Activated T-helper 2 cell treated with anti-CD3 and anti-CD28 coated beads, Interferon-gamma antibody, Interleukin-2, Interleukin-4, amounts not matched to agents 10 μg/mL and 5 μg/mL and 100 μg/mL, durations not matched to agents 14 hours and 24 hours and 36 hours (primary cell): ENCODE measurements at places on chromosomes 11 and 22. TPM values are rescaled to one million over a fixed set of nuclear protein-coding genes. Genes with fewer than 3 reads are reported as not detected.

DNA sequence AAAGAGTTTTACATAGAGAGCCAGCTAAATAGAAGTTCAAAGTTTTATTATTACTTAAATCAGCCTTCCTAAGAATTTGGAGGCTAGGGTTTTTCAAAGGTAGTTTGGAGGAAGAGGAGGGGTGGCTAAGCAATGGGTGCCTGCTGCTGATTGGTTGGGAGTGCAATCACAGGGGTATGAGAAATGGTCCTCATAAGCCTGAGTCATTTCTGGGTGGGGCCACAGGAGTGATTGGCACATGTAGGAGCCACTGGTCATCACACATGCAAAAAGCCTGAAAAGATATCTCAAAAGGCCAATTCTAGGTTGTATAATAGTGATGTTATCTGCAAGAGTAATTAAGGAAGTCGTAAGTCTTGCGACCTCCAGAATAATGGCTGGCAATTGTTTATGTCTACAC is 12.9 kb downstream of the OR51L1 start:
- no peaks in the 10 kb centered on the region for H3K36me3 ChIP-seq
- H3K4me3 ChIP-seq, result no peak overlapping the region
- DNase-seq, result no peak
- H3K4me1 ChIP-seq, result no peaks in the 10 kb centered on the region

TMEM218 gene
- 17.9 and 18.1 TPM in 2 replicates for total RNA-seq

DNA sequence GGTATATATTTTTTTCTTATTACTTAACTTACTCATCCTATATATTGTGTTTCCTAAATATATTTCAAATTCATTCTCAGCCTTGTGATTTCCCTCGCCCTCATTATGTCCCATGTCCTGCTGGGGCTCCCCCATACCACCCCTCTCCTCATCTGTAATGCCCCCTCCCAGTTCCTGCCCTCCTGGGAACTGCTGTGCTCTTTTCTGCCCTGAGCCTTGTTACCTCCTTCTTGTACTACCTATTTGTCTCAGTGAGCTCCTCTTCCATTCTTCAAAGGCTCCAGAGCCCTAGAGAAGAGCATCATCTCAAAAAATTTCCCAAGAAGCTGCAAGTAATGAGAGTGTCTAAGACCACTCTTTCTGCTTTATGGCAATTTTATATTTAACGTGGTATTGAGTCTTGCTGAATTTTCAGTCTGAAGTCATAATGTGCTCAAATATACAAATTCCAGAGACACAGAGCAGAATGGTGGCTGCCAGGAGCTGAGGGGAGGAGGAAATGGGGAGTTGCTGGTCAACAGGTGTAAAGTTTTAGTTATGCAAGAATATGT is 66.5 kb upstream of the TOP3B start:
- DNase-seq, result no peak
- H3K36me3 ChIP-seq, result no peaks in the 10 kb centered on the region
- peaks cover 34% of the 10 kb centered on the region for H3K27me3 ChIP-seq
- H3K27ac ChIP-seq, result no peak overlapping the region
- no peaks in the 10 kb centered on the region for H3K4me1 ChIP-seq
- H3K4me3 ChIP-seq, result no peak overlapping the region

- no peak overlapping the region for H3K4me3 ChIP-seq
- no peaks in the 10 kb centered on the region for H3K27me3 ChIP-seq
- no peaks in the 10 kb centered on the region for H3K36me3 ChIP-seq
- DNase-seq, result no peak
Observed at GRCh38 chr11:133153031-133153430, 379.3 kb downstream of the OPCML start.

DNA sequence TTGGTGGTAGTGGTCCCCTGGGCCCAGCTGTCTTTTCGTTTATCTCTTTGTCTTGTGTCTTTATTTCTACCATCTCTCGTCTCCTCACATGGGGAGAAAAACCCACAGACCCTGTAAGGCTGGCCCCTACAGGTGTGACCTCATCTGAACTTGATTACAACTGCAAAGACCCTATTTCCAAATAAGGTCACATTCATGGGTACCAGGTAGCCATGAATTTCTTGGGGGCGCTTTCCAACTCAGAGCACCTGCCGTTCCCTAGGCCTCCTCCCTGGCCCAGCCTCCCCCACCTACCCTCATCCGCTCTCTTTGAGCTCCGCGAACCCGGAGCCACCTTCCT is 14.0 kb upstream of the RRP7A start:
- H3K27me3 ChIP-seq, result no peaks in the 10 kb centered on the region
- peaks cover 27% of the 10 kb centered on the region for H3K4me1 ChIP-seq
- H3K4me3 ChIP-seq, result peak overlapping the region; percentile 68
- H3K36me3 ChIP-seq, result no peaks in the 10 kb centered on the region

DNA sequence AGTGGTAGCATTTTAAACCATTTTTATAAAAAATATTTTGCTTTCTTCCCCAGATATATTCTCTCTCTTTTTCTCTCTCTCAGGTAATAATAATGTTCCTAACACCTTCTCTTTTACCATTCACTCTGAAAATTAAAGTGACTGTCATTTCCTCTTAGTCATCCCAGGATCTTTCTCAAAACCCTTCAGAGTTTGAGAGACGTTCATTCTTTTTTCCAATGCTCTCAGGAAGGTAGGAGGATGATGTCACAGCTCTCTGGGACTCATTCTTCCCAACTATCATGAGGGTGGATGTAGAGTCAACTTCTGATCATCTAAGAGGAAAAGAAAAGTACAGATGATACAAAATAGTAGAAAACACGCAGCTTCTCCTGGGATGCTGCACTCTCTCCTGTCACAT is 60.2 kb upstream of the CRTAM start:
- peaks cover 7% of the 10 kb centered on the region for H3K27me3 ChIP-seq
- DNase-seq, result no peak
- H3K36me3 ChIP-seq, result peaks cover 8% of the 10 kb centered on the region
- peak overlapping the region; percentile 42 for H3K27ac ChIP-seq

- H3K36me3 ChIP-seq, result no peaks in the 10 kb centered on the region
- no peaks in the 10 kb centered on the region for H3K27me3 ChIP-seq
- H3K27ac ChIP-seq, result no peak overlapping the region
- no peaks in the 10 kb centered on the region for H3K4me1 ChIP-seq
- DNase-seq, result no peak
Observed at GRCh38 chr11:31160504-31161422, 208.8 kb downstream of the DCDC1 start.

DNA sequence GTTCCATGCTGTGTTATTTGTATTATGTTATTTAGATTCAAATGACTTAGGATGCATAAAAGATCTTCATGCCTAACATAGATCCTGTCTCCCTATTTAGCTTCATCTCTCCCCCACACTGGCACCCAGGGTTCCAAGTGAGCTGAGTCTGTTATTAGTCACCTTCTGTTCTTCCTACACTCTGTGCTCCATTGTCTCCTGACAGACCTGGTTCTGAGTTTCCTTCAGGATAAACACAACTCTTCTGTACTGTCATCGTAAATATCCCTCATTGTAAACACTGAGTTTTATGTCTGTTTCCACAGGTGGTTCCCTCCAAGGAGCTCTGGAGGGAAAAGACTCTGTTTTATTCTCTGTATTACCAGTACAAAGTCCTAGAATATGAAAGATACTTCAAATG is 8.7 kb downstream of the MMP26 start:
- peaks cover 4% of the 10 kb centered on the region for H3K27me3 ChIP-seq
- no peaks in the 10 kb centered on the region for H3K36me3 ChIP-seq
- H3K27ac ChIP-seq, result no peak overlapping the region

GRCh38 chr22:38347944-38348750 is 30.9 kb upstream of the CSNK1E start:
- H3K27me3 ChIP-seq, result no peaks in the 10 kb centered on the region
- no peak overlapping the region for H3K4me3 ChIP-seq
- DNase-seq, result peak; percentile 7
- H3K36me3 ChIP-seq, result no peaks in the 10 kb centered on the region
- no peaks in the 10 kb centered on the region for H3K4me1 ChIP-seq
